ENCODE measurements at places on chromosomes 11 and 22.

GRCh38 chr11:72125956-72126355 lies 9.6 kb upstream of the FOLR3 start:
- DNase-seq: no peak

- peak; percentile 87 for DNase-seq
These were observed 32.4 kb downstream of the ZC3H12C start for GRCh38 chr11:110125632-110126031.

GRCh38 chr11:58621586-58622262 lies 741 bp upstream of the CNTF start:
- DNase-seq: no peak

- DNase-seq: no peak
These were observed 43.9 kb downstream of the KDM2A start for GRCh38 chr11:67163006-67163405.

DNA sequence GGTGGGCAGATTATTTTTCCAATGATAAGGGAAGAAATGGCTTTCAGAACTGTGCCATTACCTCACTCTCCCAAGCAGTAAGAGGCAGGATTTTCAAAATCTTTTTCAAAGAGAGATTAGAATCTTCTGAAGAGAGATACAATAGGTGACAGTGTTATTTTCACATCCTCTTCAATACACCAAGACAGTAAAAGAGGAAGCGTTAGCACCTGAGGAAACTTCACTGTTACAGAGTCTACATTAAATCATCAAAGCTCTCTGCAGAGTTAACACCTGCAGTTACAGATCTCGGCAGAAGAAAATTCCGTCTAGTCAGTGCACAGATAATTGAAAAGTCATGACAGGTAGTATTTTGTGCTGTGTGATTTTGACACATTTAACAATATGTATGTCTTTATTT lies 144.9 kb downstream of the PGR start:
- no peak for DNase-seq

DNA sequence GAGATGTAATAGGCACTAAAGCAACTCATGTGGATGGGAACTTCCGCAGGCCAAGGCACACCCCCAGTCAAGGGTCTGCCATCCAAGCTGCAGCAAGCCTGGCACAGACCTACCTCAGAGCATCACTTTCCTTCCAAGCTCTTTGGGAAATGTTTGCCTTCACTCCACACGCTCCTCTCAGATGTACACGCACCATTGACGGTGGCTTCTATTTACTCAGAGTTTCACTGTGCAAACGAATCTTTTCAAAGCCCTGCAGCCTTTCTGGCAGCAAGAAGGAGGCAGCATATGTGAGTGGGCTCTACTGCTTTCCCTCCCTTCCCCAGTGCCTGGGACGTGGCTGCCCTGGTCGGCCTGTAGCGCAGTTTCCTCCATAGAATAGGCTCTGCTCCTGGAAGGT lies 60.9 kb upstream of the USP47 start:
- DNase-seq: no peak

GRCh38 chr11:9132203-9132878 lies 40.9 kb upstream of the SCUBE2 start:
- DNase-seq: no peak
